Neural crest cell (in vitro differentiated cells): ENCODE measurements at places on chromosomes 6 and 20.

DNA sequence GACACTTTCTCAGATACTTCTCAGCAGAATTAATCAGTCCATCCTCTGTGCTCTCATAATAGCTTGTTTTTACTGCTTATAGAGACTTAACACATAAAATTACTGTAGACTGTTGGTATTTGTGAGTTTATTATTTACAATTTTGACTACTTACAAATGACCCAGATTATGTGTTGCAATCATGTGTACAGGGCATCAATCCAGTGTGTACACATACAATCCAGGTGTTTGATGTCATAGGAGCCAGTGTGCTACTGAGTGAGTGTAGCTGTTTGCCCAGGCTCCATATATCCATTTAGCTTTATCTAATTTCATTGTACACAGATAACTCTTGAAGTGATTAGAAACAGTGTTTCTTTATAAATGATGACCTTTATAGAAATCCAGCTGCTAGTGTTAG lies 31.3 kb downstream of the TRMT11 start:
- DNase-seq, result no peak

- DNase-seq, result no peak
These were observed 96.4 kb downstream of the MOXD1 start for GRCh38 chr6:132304891-132305305.

- no peak for DNase-seq
These were observed 5.2 kb downstream of the TMEM30A start for GRCh38 chr6:75279418-75279817.

GRCh38 chr20:57398231-57398821 lies 7.1 kb downstream of the RBM38 start:
- no peak for DNase-seq

- DNase-seq, result no peak
These were observed 97.0 kb downstream of the TSHZ2 start for GRCh38 chr20:53069132-53069531.

- DNase-seq, result no peak
These were observed 2.1 kb downstream of the SOX12 start for GRCh38 chr20:327186-328026.

DNA sequence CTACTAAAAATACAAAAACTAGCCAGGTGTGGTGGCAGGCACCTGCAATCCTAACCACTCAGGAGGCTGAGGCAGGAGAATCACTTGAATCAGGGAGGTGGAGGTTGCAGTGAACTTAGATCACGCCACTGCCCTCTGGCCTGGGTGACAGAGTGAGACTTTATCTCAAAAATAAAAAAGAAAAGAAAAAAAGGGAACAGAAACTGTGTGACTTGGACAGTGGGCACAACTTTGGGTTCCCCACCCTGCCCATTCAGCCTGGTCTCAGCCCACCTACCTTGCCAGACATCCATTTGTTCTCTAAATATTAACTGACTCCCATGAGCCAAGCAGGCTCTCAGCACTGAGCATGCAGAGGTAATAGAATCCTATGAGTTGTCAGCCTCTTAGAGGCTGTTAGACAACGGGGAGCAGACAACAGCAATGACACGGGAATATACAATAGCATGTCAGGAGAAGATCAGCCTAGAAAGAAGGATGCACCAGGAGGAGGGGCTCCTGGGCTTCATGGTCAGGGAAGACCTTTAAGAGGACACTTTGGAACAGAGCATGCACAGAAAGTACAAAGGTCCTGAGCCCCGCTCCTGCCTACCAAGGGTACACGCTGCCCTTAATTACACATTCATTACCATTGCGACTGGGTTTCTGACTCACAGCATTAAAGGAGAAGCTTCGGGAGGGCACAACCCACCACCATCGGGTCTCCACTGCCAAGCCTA lies 20.0 kb downstream of the FAM209B start:
- DNase-seq, result no peak

GRCh38 chr20:1871807-1872458 lies 23.3 kb upstream of the SIRPA start:
- no peak for DNase-seq
